Ovary (tissue), 10 donors: ENCODE measurements at places on chromosomes 16 and 17. TPM values are rescaled to one million over a fixed set of nuclear protein-coding genes. Genes with fewer than 3 reads are reported as not detected.

- no peak for DNase-seq
Measured at GRCh38 chr17:79754370-79754769, 23.6 kb upstream of the CBX2 start.

DNA sequence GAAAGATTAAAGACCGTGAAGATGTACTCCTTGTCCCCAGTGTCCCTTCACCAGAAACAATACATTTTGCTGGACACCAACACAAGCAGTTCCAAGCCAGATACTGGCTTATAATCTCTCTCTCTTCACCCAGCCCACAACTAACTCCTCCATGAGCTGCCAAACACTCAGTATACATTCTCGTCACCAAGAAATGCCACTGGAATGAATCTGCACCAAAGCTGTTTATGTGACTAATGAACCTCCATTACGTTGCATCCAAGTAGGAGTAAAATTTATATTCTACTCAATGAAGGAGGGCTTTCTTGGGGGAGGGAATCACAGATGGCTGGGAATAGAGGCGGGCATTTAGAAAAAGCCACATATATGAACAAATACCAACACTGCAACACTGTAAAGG is 20.9 kb upstream of the SOX9 start:
- no peak for DNase-seq

- no peak for DNase-seq
Measured at GRCh38 chr17:58324056-58324408, 4.6 kb downstream of the TSPOAP1 start.

DNA sequence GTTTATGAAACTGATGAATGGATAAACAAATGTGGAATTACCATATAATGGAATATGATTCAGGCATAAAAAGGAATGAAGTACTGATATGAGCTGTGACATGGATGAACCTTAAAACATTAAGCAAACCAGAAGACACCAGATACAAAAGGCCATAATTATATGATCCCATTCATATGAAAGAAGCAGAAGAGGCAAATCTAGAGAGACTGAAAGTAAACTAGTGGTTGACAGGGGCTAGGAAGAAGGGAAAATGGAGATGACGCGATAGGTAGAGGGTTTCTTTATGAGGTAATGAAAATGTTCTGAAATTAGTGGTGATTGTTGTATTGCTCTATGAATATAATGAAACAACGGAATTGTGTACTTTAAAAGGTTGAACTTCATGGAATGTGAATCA is 88.4 kb downstream of the HIC1 start:
- DNase-seq: no peak

The MYH10 gene
- total RNA-seq: 74.5 TPM

The CDRT4 gene
- total RNA-seq: 4.1 TPM

The KRTAP4-5 gene
- not detected for total RNA-seq

The MEOX1 gene
- not detected for total RNA-seq

The OTOP3 gene
- not detected for total RNA-seq
